ENCODE measurements at places on chromosomes 6 and 20.

DNA sequence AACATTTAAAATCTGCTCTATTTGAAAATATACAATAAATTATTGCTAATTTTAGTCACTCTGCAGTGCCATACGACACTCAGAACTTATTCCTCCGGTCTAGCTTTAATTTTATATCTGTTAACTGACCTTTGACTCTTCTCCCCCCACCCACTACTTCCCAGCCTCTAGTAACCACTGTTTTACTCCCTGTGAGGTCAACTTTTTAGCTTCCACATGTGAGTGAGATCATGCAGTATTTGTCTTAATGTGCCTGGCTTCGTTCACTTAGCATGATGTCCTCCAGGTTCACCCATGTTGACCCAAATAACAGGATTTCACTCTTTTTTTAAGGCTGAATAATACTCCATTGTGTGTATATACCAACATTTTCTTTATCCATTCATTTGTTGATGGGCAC lies 80.8 kb downstream of the RPP40 start:
- DNase-seq: no peak

DNA sequence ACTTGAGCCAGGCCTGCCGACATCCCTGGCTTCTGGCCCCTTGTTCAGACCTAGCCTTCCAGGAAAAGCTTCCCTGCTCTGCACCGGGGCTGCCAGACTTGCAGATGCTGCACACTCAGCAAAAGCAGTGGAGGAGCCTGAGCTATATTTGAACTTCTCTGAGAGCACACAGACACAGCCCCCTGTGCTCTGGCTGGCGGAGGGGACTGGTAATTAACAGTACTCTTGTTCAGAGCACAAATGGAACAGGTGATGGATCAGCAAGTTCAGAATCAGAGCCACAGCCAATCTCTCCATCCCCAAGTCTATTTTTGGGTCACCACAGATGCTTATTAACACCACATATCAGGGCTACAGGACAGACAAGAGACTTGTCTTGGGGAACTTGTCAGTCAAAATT lies 27.6 kb upstream of the RIMS4 start:
- DNase-seq: no peak

DNA sequence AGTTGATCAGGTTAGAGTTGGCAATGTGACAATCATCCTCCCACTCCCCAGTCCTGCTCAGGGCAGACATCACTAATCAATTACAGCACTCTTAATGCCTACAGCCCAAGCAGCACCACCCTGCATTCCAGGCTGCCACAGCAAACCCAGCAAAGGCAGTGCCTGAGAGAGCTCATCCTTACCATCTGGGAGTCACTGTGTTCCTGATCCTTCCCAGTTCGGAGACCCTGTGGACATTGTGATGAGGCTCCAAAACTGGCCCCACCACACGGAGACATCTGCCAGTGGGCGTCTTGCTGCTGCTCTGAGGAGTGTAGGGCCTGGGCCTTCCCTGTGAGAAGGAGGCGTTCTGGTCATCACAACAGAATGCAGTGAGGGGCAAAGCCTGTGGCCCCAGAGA lies 216.5 kb upstream of the CST7 start:
- DNase-seq: no peak

GRCh38 chr6:111666847-111667246 lies 61.2 kb upstream of the TRAF3IP2 start:
- DNase-seq: no peak

DNA sequence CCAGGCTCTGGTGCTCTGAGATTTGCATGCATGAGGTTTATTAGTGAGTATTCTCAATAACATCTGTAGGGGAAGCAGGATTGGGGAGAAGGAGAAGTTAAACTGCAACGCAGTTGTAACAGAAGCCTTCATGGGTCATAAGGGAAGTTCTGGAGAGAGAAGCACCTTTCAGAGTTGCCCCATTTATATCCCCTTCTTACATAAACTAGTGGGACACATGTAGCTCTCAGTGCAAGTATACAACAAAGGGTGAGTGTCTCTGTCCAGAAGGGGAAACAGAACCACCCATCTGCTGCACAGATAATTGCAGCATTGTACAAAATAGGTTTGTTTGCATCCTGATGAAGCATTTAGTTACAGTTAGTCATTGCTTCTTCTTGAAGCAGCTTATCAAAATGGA lies 4.3 kb upstream of the ADGB start:
- DNase-seq: no peak

DNA sequence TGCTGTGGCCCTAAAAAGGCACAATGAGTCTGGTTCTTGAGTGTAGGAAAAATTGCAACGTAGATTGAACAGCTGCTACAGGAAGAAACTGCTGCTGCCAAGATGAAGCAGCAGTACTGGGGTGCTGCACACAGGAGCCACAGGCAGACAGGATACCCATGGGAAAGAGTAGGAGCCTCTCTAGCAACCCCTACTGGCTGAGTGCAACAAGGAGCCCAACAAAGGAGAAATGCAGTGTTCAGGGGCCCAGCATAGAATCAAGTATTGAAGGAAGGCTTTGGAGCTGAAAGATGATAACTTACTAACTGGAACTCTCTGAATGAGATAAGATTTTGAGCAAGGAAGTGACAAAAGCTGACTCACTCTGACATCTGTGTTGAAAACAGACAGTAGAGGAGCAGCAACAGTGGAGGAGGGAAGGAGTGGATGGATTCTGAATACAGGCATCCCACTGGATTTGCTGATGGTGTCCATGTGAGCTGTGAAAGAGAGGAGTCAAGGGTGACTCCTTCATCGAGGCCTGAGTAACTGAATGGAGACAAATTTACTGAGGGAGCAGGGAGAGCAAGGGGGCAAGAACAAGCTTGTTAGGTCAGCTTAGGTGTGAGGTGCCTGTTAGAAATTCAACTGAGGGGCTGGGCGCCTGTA lies 534.7 kb upstream of the JARID2 start:
- DNase-seq: peak; percentile 60

DNA sequence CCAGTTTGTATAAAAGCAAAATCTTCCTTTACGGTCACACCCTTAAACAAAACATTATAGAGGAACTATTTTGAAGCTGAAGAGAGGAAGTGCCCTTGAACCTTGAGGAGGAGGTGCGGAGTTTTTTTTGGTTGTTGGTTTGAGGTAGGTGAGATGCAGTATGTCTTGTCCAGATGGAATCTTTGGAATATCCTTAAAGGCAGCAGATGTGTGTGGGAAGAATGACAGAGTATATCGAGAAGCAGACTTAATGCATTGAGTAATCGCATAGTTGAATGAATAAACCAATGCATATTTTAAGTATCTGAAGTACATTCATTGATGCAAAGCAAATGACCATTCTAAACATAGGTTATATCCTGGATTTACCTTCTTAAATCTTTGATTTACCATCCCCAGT lies 49.9 kb downstream of the AIG1 start:
- no peak for DNase-seq

GRCh38 chr6:68313911-68314310 lies 321.2 kb upstream of the ADGRB3 start:
- no peak for DNase-seq

DNA sequence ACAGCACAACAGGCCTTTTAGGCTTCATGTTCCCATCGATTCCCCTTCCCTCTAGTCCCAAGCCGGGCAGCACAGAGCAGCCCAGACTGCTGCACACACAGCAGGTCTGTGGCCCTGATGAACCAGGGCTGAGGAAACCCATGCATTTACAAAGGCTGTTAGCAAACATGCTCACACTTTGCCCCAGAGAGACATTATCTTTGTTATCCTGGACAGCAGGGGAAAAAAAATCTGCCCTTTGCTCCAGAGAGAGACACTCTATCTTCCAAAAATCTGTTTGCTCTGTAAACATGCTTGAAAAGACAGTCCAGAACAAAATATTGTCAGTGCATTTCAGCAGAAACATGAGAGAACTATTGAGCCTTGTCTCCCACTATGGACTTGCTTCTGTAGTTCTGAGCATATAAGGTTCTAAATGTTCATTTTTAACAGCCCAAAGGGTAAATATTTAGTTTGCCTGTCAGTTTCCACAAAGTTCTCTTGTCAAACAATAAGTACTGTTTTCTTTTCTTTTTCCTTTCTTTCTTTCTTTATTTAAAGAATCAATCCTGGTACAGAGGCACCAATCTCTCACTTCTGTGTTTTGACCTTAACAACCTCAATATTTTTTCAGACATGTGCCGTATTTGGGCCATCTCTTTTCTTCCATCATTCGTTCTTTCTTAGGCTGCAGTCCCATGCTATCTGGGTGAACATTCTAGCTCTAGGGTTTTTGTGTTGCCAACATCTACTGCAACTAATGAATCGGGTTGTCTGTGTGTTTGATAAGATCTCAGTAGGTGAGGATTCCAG lies 468.0 kb downstream of the EPM2A start:
- no peak for DNase-seq

DNA sequence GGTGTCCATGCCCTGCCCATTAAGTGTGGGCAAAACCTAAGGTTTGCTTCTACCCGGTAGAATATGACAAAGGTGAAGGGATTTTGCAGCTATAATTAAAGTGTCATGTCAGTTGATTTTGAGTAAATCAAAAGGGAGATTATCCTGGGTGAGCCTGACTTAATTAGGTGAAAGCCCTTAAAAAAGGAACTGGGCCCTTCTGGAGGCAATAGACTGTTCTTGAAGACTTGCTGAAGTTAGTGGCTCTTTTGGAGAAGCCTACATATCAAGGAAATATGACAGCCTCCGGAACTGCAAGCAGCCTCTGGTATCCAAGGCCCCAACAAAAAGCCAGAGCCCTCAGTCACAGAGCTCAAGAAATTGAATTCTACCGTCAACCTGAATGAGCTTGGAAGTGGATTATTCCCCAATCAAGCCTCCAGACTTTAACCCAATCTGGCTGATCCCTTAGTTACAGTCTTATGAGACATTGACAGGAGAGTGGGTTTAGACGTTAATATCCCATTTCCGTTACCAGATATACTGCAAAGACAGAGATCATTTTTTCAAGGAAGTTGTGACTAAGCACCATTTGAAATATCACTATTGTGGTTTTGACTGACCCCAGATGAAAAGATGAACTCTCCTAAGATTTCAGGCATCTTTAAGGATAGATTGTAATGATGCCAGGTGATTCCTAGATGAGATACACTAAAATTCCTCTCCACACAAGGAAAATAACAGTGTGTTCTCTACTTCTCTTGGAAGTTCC lies 303.4 kb downstream of the PLCB1 start:
- DNase-seq: no peak

GRCh38 chr6:125296471-125296870 lies 5.3 kb downstream of the HDDC2 start:
- no peak for DNase-seq

DNA sequence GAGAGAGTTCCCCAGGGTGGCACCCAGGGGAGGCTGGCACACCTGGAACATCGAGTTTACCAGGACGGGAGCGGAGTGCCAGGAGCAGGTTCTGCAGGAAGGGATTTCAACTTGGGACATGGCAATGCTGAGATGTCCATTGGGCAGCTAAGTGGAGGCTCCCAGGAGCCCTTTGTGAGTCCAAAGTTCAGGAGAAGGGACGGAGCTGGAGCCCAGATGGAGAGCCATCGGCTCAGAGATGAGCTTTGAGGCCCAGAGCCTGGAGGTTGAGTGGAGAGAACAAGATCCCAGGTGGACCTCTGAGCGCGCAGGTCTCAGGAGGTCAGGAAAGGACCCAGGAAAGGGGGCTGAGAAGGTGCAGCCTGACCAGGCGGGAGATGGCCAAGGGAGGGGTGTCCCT lies 67.5 kb upstream of the AFDN start:
- DNase-seq: no peak

GRCh38 chr6:53983301-53983700 lies 127.9 kb upstream of the MLIP start:
- DNase-seq: no peak

DNA sequence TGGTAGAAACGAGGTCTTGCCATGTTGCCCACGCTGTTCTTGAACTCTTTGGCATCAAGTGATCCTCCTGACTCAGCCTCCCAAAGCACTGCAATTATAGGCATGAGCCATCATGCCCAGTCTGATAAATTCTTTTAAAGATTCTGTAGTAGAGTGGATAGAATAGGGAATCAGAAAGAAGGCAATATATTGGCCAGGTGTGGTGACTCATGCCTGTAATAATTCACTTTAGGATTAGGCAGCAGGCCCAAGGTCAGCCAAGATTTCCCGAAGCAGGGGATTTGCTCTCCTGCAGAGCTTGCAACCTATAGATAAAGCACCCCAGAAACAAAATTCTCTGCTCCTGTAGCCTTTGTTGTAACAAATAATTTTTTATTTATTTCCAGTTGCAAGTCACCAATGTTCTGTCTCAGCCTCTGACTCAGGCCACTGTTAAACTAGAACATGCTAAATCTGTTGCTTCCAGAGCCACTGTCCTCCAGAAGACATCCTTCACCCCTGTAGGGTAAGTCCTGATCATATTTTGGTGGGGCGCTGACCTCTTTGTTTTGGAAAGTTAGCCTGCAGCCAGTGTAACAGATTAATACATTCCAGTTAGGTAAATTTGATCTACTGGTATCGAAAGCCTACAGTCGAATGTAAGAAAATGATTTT lies 30.4 kb upstream of the MROH8 start:
- no peak for DNase-seq

GRCh38 chr6:24927985-24928745 lies 7.6 kb downstream of the RIPOR2 start:
- DNase-seq: no peak
